Activated T-helper 1 cell treated with Interleukin-2 at 50 U/mL for 16 hours (primary cell): ENCODE measurements at places on chromosomes 12 and 14.

- DNase-seq = no peak
These were observed 27.8 kb downstream of the AACS start for GRCh38 chr12:125092872-125093680.

DNA sequence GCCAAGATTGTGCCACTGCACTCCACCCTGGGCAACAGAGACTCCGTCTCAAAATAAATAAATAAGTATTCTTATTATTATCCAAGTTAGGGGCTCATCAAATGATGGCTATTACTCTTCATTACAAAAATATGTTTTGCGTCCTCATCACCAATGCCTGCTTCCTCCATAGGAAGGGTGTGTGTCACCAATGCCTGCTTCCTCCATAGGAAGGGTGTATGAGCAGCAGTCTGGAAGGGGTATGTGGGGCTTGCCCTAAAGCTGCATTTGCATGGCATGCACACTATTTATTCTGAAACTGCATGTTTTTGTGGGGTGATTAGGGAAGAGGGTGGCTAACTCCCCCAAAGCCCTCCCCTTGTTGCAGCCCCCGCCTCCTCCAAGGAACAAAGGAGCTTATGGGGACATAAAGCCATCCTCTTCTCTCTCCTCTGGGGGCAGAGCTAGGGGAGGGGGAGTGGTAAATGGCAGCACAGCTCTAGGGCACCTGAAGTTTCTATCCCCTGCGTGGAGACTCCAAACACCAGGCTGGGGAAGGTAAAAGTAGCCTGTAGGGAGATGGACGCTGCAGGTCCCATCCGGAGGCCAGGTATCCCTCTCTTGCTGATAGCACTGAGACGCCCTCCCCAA, 1.3 kb downstream of the CAMKK2 start:
- DNase-seq = no peak

- no peak for DNase-seq
These were observed 29.3 kb downstream of the TGFB3 start for GRCh38 chr14:75952489-75952888.

DNA sequence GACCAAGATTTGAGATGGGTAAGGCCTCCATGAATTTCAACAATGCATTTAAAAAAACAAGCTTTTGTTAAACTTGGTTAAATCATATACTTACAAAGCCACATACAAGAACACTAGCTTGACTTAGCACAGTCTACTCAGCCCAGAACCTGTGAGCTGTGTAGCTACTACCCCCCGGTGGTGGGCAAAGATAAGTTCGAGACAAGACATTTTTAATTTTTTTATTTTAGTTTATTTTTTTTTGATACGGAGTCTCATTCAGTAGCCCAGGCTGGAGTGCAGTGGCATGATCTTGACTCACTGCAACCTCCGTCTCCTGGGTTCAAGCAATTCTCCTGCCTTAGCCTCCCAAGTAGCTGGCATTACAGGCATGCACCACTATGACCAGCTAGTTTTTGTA, 3.7 kb upstream of the NECAP1 start:
- peak; percentile 41 for DNase-seq

- no peak for DNase-seq
These were observed 19.8 kb upstream of the SLC5A8 start for GRCh38 chr12:101229841-101230241.

- DNase-seq = no peak
These were observed 48.2 kb downstream of the MOK start for GRCh38 chr14:102256716-102257115.

GRCh38 chr12:118342090-118342489, 30.6 kb downstream of the TAOK3 start:
- DNase-seq = no peak

GRCh38 chr14:96584907-96585671, 82.9 kb downstream of the PAPOLA start:
- no peak for DNase-seq

DNA sequence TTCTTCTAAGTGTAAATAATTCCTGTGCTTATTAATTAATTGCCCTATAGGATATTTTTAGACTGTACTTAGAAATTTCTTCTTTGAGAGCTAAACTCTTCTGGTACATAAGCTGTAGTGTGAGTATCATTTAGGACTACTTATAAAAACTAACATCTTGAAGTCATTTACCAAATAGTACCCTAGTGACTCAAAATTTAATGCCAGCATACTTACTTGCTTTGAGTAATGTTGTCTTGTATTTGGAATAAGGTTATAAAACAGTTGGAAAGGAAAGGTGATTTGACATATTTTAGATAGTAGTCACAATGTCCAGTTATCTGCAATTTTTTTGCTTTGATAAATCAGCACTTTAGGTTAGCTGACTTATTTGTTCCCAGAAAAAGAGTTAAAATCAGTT, 39.1 kb downstream of the SPATA7 start:
- no peak for DNase-seq

DNA sequence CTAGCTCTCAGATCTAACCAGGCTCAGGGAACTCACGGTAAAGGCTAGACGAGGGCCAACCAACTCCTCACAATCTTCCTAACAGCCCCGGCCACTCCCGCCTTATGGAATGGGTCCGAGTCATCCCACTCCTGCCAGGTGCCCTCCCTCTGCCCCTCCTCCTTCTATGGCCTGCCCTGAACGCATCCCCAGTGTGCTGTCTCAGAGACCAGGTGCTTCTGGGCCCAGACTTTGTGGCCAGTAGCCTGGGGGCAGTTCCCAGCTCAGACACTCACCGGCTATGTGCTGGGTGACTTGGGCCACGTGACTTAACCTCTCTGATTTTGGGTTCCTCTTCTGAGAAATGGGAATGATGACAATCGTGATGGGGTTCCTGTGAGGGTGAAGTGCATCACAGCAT, 22.5 kb downstream of the PAPLN start:
- no peak for DNase-seq
